ENCODE measurements at places on chromosomes 11 and 22.
A peak's percentile ranks its signal among the peaks of the same experiment; 100 is the strongest.

- DNase-seq, result no peak
Observed at GRCh38 chr22:33553493-33553892, 366.8 kb downstream of the LARGE1 start.

DNA sequence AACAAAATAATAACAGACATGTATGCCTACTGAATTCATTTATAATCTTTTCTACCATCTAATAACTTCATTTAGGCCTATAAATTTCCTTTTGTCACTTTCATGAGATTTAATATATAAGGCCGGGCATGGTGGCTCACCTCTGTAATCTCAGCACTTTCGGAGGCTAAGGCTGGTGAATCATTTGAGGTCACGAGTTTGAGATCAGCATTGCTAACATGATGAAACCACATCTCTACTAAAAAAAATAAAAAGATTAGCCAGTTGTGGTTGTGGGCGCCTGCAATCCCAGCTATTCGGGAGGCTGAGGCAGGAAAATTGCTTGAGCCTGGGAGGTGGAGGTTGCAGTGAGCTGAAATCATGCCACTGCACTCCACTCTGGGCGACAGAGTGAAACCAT, 14.2 kb upstream of the NTM start:
- DNase-seq, result no peak

DNA sequence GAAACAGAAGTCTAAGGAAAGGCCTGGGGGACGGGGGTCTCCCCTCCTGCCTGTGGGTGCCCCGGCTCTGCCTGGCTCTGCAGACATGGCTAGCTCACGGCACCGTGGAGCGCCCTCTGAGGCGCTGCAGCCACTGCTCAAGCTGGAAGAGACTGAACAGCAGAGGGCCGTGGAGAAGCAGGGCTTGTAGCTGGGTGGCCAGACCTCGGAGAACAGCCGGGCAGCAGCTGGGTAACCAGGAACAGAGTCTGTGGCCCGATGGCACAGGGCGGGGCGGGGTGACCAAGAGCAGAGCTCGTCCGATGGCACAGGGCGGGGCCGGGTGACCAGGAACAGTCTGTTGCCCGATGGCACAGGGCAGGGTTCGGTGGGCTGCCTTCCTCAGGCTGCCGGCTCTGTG, 18.1 kb downstream of the RNH1 start:
- DNase-seq, result no peak

GRCh38 chr11:124069429-124070401, 28.6 kb upstream of the OR10G7 start:
- DNase-seq, result no peak

DNA sequence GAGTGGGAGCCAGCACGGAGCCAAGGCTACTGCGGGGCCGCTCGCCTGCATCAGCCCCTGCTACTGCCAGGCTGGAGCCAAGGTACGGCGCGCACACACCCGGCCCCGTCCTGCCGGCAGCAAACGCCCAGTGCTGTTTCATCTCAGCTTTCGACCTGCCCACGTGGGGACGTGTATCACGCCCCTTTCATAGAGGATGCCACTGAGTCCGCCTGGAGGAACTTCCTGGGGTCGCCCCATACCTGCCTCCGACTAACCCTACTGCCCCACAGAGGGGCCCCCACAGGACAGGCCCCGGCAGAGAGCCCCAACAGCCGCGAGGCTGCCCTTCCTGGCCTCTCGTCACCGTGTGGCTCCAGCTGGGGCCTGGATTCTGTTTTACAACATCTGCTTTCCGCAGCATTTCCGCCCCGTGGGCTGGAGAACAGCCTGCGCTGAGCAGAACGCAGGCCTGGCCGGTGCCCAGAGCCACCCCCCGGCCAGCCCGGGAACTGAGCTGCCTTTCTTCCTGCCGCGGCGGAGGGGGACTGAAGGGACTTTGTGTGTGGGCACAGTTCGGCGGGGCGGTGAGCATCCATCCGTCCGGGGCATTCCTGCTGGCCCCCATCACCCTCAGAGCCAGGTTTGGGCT, 22.9 kb upstream of the ARHGAP8 start:
- peak; percentile 65 for DNase-seq

DNA sequence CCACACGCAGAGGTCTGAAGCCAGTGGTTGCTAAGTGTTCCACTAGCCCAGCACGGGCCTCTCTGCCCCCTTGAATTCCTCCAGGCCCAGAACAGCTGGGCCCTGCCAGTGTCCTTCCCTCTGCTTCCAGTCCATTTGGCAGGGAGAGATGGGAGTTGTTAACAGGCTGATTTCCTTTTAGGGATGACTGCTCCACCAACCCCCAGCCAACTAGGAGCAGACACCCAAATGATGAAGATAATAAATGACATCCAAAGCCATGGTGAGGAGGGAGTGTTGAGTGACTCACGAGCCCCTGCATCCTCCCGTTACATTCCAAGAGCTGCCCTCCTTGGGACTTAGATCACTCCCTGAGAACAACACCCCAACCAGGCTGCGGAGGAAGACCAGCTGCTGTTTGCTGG, 20.6 kb downstream of the PARVA start:
- no peak for DNase-seq

DNA sequence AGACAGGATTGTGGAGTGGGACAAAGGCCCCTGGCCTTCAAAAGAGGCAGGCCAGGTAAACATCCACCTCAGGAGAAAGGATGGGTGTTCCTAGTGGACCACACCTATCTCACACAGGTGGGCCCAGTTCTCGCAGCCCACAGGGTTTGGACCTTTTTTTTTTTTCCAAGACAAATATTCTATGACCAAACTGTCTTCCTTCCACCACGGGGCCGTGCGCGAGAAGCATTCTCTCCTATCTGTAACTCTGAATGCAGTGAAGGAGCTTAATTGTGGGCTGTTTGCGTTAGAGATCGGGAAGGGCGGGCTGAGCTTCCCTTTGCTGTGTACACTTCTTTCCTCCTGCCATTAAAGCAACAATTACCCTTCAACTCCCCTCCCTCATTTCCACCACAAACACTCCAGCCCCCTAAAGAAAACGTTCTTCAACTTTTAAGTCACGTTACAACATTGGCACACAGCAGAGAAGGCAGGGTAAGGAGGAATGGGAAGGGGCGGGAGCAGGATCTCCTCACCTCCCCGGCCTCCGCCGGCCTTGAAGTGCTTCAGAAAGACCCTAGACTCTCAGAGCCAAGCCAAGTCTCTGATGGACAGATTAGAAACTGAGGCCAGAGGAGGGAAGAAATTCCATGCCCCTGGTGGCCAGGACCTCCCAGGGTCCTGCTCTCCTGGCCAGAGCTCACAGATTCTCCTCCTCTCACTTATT, 238.4 kb downstream of the BUD13 start:
- no peak for DNase-seq

DNA sequence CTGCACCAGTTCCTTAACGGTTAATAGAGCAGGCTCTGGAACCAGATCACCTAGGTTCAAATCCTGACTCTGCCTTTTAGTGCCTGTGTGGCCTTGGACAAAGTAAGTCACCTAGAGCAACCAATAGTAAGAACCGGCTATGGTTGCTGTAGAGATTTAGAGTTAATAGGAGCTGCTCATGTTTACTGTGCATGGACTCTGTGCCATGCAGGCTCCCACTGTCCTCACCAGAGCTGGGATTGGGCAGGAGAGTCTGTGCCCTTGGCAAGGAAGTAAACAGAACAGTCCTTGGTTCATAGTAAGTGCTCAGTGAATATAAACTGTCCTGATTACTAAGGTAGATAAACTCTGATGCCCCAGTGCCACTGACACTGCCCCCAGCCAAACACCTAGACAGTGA, 1.4 kb upstream of the TP53I11 start:
- DNase-seq, result no peak

DNA sequence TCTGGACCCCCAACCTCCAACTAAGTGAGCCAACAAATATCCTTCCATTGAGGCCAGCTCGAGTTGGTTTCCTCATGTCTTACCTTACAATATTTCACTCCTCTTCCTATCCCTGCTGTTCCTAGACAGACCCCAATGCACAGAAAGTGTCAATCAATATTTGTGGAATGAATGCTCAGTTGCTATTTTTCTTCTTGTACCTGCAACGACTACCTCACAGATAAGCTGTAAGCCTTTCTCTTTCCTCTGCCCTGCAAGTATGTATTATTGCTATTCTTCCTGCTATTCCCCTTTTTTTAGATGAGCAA, 26.8 kb upstream of the CREB3L1 start:
- DNase-seq, result no peak

GRCh38 chr22:41584881-41585280, 4.8 kb downstream of the PMM1 start:
- DNase-seq, result no peak

DNA sequence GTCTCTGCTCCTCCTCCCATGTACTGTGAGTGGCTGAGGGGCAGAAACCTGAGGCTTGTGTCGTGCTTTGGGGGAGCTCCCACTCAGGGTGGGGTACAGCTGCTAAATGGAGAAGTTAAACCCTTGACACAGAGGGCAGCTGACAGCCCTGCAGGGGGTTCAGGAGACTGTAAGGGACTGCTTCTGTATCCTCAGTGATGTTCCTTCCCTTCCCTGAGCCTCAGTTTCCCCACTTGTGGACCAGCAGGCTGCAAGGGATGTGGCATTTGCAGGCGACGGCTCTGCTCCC, 15.6 kb downstream of the SYNGR1 start:
- no peak for DNase-seq

GRCh38 chr11:114060392-114061047, 1.0 kb downstream of the ZBTB16 start:
- DNase-seq, result no peak

- no peak for DNase-seq
Observed at GRCh38 chr11:5713695-5714094, 22.6 kb upstream of the OR56B1 start.

DNA sequence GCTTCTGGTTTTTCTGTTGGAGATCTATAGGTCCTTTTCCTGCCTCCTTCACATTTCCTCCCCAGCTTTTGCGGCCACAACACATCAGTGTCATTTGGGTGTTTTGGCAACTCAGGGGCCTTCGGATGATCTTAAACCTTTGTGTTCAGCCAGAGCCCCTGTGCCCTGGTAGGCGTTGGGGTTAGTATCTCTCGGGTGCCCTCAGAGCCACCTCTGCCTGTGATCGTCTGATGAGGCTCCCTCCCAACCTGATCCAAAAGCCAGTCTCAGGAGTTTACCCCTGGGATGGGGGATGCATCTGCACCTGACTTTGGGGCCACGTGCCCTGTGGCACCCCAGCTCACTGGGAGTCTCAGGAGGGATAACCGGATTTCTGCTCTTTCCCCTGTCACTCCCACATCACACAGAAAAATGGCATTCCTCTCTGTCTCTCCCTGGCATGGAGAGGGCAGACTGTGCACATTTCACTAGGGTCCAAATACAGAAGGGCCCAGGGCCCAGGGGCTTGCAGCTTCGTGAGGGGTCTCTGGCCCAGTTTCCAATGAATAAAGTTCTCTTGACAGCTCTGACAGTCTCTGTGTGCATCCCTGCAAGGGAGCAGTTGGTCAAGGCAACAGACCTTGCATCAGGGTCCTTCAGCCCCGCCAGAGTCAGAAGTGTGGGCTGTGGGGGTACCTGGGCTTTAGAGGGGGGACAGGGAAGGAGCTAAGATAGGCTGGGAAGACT, 2.6 kb downstream of the RNF26 start:
- DNase-seq, result no peak

DNA sequence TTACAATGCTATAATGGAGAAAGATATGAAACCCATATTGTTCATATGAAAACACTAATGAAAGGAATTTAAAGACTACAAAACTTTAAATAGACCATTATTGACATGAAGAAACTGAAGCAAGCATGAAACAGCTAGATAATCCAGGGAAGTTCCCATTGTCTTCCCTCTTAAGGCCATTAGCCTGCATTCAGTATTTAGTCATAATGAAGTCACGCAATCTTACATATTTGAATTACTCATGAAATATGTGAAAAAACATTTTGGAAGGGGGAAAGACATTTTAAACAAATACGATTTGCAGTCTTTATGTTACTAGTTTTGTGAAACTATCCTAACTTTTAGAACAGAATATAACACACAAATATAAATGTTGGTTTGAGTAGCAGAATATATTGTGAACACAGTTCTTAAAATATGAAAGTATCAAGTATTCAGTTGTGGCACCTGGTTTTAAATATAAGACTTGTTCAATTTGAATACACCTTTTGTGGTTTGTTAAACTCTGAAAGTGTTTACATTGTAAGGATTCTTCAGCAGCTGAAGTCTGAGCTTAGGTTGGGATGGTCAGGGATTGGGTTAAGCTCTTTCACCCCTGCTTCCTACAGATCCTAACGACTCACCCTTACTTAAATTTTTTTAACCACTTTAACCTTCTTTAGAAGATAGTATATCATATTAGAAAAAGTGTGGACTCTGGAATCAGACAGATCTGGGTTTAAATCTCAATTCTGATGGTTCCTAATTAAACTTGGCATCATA, 500.3 kb upstream of the TENM4 start:
- DNase-seq, result no peak

DNA sequence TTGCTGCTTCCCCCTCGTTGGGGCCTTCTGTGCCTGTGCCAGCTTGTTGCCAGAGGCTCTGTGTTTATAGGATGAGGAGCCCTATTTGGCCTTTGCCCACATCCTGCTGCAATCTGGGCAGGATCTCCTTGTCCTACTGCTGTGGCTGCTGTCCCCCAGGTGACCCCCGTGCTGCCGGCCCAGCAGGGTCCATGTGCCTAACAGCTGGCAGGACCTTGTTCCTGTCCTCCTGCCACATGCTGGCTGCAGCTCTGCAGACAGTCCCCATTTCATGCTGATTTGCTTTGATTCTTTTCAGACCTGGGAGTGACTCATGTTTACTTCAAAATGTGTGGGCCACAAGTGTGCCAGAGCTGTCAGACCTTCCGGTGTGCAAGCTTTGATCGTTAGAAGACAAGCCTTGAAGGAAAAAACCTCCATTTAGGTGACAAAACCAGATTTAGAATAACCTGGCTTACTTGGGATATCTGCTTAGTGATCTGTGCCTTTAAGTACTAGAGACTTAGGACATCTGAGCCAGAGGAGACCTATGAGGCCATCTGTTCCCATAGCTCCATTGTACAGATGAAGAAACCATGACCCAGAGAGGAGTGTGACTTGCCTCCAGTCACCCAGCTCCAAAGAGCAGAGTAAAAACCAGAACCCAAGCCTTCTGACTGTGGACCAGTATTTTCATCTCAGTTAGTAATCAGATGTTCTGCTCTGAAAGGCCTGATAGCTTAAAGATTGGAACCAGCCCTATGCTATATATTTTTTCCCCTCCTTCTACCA, 11.1 kb downstream of the NAV2 start:
- DNase-seq, result peak; percentile 58

All from putamen (tissue), 1 donor.